Spinal cord (tissue), 10 donors: ENCODE measurements at places on chromosomes 6 and 20. TPM values are rescaled to one million over a fixed set of nuclear protein-coding genes. Genes with fewer than 3 reads are reported as not detected.

Gene DHX16
- 29.7 TPM for total RNA-seq

- no peak overlapping the region for H3K4me3 ChIP-seq
- no peaks in the 10 kb centered on the region for H3K27me3 ChIP-seq
- DNase-seq: peak; percentile 15
- no peak overlapping the region for H3K27ac ChIP-seq
Measured at GRCh38 chr6:103122766-103123601, 1729.5 kb downstream of the GRIK2 start.

- no peak overlapping the region for H3K27ac ChIP-seq
- no peak overlapping the region for H3K4me3 ChIP-seq
- H3K4me1 ChIP-seq: no peaks in the 10 kb centered on the region
- no peaks in the 10 kb centered on the region for H3K27me3 ChIP-seq
Measured at GRCh38 chr6:70998148-70998547, 41.3 kb upstream of the B3GAT2 start.

Gene LBP
- not detected for total RNA-seq

DNA sequence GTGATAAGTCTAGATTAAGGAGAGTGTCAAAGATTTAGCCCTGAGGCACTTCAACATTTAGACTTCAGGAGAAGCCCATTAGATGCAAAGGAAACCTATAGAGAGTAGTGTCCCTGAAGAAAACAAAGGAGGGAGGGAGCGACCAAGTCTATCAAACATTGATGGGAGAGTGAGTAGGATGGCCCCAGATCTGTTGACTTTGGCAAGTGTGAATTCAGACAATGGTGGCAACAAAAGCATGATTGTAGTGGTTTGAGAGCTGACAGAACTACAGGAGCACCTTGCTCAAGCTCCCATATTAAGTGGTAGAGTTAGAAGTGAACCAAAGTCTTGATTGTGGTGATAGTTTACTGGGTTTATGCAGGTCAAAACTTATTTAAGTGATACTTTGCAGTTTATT, 979 bp upstream of the ABCF1 start:
- DNase-seq: no peak
- peaks cover 13% of the 10 kb centered on the region for H3K4me1 ChIP-seq
- H3K27me3 ChIP-seq: no peaks in the 10 kb centered on the region
- H3K27ac ChIP-seq: no peak overlapping the region

- no peaks in the 10 kb centered on the region for H3K4me1 ChIP-seq
- H3K4me3 ChIP-seq: no peak overlapping the region
Measured at GRCh38 chr6:46972531-46972930, 50.8 kb upstream of the ADGRF5 start.

- no peak overlapping the region for H3K27ac ChIP-seq
- no peaks in the 10 kb centered on the region for H3K27me3 ChIP-seq
- H3K4me3 ChIP-seq: no peak overlapping the region
- no peaks in the 10 kb centered on the region for H3K4me1 ChIP-seq
- no peaks in the 10 kb centered on the region for H3K36me3 ChIP-seq
Measured at GRCh38 chr6:12844284-12845223, 128.0 kb downstream of the PHACTR1 start.

Gene NKX2-2
- total RNA-seq: 3.0 TPM

DNA sequence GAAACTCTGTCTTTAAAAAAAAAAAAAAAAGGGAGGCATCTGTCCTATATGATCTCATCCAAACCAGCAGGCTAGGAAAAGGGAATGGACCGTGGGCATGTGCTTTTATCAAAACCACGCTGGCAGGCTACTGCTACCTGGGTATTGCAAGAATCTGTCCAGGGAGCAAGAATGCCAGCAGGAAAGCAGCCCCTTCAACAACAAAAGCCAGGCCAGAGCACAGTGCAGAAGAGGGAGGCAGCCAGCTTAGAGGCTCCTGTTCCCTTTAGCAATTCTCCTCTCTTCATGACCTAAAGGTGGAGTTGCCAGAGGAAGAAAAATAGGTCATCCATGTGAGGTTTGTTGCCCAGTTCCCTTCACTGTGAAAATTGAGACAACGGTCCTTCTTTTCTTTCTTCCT, 18.2 kb downstream of the TBC1D20 start:
- peaks cover 48% of the 10 kb centered on the region for H3K36me3 ChIP-seq
- H3K27ac ChIP-seq: no peak overlapping the region
- H3K4me3 ChIP-seq: no peak overlapping the region
- DNase-seq: no peak
- H3K4me1 ChIP-seq: no peaks in the 10 kb centered on the region
- no peaks in the 10 kb centered on the region for H3K27me3 ChIP-seq

GRCh38 chr6:40584741-40585140, 2.4 kb downstream of the LRFN2 start:
- peaks cover 9% of the 10 kb centered on the region for H3K27me3 ChIP-seq
- H3K36me3 ChIP-seq: no peaks in the 10 kb centered on the region
- peak overlapping the region; percentile 51 for H3K4me3 ChIP-seq
- peak; percentile 12 for DNase-seq
- H3K27ac ChIP-seq: no peak overlapping the region
- peaks cover 27% of the 10 kb centered on the region for H3K4me1 ChIP-seq

- no peaks in the 10 kb centered on the region for H3K36me3 ChIP-seq
- no peak overlapping the region for H3K4me3 ChIP-seq
- no peaks in the 10 kb centered on the region for H3K27me3 ChIP-seq
- no peak overlapping the region for H3K27ac ChIP-seq
- no peak for DNase-seq
- peaks cover 23% of the 10 kb centered on the region for H3K4me1 ChIP-seq
Measured at GRCh38 chr6:36333171-36333895, 3.4 kb downstream of the BNIP5 start.

DNA sequence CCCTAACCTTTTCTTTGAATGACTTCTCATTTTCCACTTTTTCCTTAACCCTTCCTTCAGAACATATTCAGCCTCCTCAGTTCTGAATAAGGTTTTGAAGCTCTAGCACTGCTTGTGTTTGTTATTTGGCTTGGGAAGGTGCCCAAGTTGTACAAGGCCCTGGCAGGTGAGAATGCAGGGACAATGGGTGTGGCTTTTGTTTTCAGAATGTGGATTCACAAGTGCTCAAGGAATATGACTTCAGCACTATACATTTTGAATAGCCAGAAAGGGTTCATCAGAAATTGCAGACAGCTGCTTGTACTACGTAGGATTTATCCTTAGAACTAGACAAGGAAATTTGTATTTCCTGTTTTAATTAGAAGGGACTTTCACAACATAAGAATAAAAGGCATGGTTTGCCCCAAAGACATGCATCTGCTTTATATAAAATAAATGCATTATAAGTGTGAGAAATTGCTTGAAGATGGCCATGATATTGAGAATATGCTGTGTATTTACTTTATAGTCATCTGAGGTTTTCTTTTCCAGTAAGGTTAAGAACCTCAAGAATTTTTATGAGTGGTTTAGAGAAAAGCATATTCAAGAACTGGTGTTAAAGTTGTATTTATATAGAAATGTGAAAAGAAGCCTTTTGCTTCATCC, 29.3 kb upstream of the PRDM1 start:
- H3K4me1 ChIP-seq: no peaks in the 10 kb centered on the region
- no peak overlapping the region for H3K27ac ChIP-seq
- H3K4me3 ChIP-seq: no peak overlapping the region
- DNase-seq: no peak

DNA sequence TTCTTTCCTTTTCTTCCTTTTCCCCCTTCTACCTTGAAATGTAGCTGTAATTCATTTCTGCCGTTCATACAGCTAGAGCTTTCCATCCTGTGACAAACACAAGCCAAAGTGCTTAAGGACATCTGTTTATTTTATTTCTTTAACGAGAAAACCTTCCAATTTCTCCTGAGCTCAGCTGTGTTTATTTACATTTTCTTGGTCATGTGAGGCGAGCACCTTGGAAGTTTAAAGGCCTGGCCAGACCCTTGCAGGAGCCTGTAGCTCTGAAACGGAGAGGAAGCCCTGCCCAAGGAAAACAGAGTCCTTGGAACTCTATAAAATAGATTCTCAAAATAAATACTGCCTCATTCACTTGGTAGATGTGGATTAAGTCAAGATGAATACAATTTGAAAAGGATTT, 223.1 kb downstream of the EYA2 start:
- DNase-seq: no peak
- no peaks in the 10 kb centered on the region for H3K4me1 ChIP-seq
- H3K27me3 ChIP-seq: no peaks in the 10 kb centered on the region

Gene TGM3
- total RNA-seq: 0.40 TPM

DNA sequence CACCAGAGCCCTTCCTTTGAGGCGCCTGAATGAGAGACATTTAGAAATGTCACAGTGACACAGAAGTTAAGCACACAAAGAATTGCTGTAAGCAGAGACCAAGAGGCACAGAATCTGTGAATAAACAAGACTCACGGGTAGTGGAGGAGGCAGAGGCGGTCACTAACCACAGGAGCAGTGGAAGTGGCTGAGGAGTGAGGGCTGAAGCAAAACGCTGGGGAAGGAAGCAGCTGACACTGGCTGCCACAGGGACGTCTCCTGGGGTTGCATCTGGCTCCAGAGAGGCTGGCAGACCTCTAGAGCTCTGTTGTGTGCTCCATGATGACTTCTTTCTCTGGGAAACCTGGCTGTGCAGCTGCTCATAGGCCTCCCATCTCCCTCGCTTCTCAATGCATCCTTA, 65.0 kb upstream of the SLC2A12 start:
- peaks cover 18% of the 10 kb centered on the region for H3K4me1 ChIP-seq
- H3K4me3 ChIP-seq: no peak overlapping the region
- H3K36me3 ChIP-seq: no peaks in the 10 kb centered on the region
- H3K27ac ChIP-seq: peak overlapping the region; percentile 25
- DNase-seq: peak; percentile 58

- no peaks in the 10 kb centered on the region for H3K27me3 ChIP-seq
- no peak overlapping the region for H3K4me3 ChIP-seq
- no peak overlapping the region for H3K27ac ChIP-seq
- peaks cover 3% of the 10 kb centered on the region for H3K4me1 ChIP-seq
- H3K36me3 ChIP-seq: no peaks in the 10 kb centered on the region
- no peak for DNase-seq
Measured at GRCh38 chr6:97049253-97050011, 124.9 kb downstream of the KLHL32 start.

Gene TENT5A
- total RNA-seq: 25.2 TPM

DNA sequence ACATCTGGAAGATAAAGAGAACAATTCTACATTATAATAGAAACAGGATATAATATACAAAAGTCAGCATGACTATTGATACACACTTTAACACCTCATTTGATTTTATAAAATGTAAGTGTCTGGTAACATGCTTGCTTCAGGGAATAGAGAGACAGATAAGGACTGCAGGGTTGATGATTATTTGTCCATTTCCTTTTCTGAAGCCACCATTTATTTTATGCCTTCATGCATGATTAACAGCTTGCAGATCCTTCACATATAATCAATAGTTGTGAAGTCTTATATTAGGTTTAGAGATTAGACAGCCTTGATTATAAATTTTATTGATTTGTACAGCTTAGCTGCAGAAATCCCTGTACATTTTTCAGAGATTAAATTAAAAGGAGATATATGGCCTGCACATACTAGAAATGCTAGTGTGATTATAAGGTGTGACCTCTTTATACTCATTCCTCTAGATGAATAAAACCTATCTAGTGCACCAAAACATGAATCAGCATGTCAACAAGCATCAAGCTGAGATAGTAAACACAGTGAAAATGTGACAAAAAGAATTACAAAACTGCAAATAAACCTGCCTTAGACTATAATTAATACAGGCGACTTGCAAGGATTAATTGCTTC, 198.8 kb upstream of the THEMIS start:
- no peaks in the 10 kb centered on the region for H3K36me3 ChIP-seq
- no peaks in the 10 kb centered on the region for H3K4me1 ChIP-seq
- H3K27ac ChIP-seq: no peak overlapping the region
- DNase-seq: no peak
- no peaks in the 10 kb centered on the region for H3K27me3 ChIP-seq

- no peak overlapping the region for H3K27ac ChIP-seq
- no peak for DNase-seq
- H3K27me3 ChIP-seq: peaks cover 94% of the 10 kb centered on the region
- H3K36me3 ChIP-seq: no peaks in the 10 kb centered on the region
- peaks cover 20% of the 10 kb centered on the region for H3K4me1 ChIP-seq
- H3K4me3 ChIP-seq: no peak overlapping the region
Measured at GRCh38 chr6:149990661-149991471, 27.1 kb downstream of the ULBP1 start.

DNA sequence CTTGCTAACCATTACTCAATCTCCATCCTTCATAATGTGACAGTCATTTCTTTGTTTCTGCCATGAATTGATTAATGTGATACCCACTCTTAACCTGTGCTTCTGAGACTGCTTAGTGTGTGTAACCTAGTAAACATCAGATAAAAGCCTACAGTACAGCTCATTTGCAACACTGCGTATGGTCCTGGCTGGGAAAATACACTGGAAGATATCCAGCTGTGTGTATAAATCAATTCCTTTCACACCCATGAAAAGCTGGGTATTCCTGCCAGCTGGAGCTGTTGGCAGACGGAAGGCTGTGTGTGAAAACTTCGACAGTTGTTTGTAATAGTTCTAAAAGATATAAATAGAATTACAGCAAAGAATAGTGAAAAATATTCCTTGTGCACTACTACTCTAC, 509.2 kb downstream of the FRK start:
- H3K27ac ChIP-seq: no peak overlapping the region
- no peaks in the 10 kb centered on the region for H3K4me1 ChIP-seq
- H3K36me3 ChIP-seq: no peaks in the 10 kb centered on the region
- no peaks in the 10 kb centered on the region for H3K27me3 ChIP-seq
- no peak overlapping the region for H3K4me3 ChIP-seq

- H3K36me3 ChIP-seq: no peaks in the 10 kb centered on the region
- no peaks in the 10 kb centered on the region for H3K27me3 ChIP-seq
- no peak for DNase-seq
- H3K4me3 ChIP-seq: no peak overlapping the region
- H3K4me1 ChIP-seq: no peaks in the 10 kb centered on the region
Measured at GRCh38 chr6:132685009-132685408, 26.0 kb upstream of the TAAR1 start.

- no peak for DNase-seq
- H3K27me3 ChIP-seq: no peaks in the 10 kb centered on the region
Measured at GRCh38 chr6:113526995-113527394, 330.1 kb upstream of the MARCKS start.

DNA sequence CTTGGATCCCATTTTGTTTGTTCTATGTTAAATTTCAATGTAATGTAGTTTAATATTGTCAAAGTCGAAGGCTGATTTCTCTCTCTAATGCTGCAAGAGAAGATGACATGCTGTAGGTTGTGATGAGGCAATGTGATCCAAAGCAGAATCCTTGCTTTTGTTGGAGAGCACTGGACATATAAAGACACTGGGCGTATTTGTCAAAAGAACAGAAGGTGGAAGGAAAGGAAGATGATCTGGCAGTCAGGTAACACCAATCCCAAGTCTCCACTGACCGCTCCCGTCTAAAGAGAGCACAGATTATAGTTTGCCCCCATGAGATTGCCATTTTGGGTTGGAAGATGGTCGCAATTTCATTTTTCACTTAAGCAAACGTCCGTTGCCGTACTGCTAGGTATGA, 935 bp upstream of the RFX6 start:
- no peak overlapping the region for H3K27ac ChIP-seq
- no peaks in the 10 kb centered on the region for H3K36me3 ChIP-seq
- no peak overlapping the region for H3K4me3 ChIP-seq
- peaks cover 36% of the 10 kb centered on the region for H3K27me3 ChIP-seq
- no peak for DNase-seq
